ENCODE measurements at places on chromosomes 3 and 15.

- DNase-seq = no peak
Measured at GRCh38 chr15:36897834-36898233, 202.5 kb downstream of the MEIS2 start.

DNA sequence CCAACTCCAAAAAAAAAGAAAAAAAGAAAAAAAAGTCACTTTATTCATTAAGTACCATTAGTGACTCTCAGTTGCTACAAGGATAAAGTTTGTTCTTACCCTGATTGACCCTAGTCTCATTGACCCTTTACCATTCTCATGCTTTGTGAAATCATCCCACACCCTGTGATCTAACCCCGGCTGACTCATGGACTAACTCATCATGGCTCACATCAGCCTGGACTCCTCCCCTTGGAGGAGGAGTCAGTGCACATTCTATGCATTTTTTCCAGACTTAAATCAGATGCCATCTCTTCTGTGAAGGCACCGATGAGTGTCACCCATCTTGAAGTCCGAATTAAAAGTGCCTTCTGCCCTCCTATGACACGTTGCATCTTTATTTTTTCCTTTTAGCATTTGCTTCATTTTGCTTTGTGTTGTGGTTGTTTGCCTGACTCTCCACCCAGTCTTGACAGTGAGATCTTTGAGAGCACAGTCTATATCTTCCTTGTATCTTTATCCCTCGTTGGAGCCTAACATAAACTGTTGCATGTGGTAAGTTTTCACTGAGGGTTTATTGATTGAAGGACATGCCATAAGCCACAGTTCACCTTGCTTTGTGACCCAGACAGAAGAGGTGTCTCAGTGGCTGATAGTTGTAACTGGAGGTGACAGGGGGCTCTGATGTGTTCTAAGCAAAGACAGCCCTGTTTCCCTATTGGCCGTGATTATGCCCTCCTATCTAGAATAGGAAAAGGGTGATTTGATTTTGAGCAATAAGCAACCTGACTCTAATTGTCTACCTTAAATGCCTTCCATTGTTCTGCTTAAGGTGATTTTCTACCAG is 72.1 kb downstream of the IL1RAP start:
- peak; percentile 48 for DNase-seq

- no peak for DNase-seq
Measured at GRCh38 chr3:68728343-68728742, 204.0 kb downstream of the TAFA4 start.

GRCh38 chr15:47340571-47340920 is 376.8 kb upstream of the SEMA6D start:
- no peak for DNase-seq

DNA sequence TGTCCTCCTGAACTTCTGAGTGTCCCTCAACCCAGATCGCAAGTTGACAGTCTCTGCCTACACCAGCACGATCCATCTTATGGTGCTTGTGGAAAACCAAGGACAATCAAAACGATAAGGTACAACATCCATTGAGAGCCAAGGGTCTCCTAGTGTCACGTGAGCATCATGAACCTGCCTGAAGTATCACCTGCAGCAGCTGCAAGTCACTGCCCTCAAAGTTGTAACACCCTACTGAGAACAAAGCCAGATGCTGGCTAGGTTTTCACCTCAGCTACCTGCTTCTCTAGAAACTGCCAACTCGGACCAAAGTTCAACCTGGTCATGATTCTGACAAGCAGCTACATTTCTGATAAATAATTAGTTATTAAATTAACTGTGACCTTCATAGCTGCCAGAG is 17.5 kb downstream of the C2CD4B start:
- DNase-seq = no peak

- DNase-seq = no peak
Measured at GRCh38 chr3:9097495-9097894, 134.2 kb upstream of the RAD18 start.

DNA sequence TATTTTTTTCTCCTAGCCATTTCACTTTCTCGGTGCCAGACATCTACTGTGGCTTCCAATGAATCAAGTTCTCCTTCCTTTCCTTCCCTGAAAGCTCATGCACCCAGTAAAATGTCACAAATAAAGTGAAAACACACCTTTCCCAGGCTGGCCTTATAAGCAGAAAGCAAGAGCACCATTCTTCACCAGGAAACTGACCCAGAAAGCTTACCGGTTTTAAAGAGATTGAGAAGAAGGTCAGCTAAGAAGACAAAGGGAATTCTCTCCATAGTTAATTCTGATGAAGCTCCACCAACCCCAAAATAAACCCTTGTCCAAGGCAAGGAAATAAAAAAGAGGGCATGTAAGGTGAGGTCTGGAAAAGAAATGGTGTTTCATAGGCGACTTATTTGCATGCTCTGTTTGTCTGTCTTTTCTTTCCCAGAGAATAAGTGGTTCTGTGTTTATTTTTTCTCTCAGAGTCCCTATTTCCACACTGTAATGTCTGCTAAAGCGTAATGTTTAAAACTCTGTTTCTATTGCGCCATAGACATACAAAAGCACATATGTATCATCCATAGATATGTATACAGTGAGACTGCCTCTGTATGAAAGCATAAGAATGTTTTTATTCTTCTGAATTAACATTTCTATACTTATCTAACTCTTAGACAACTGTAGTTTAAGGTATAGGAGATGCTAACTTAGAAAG is 2.8 kb downstream of the LSAMP start:
- no peak for DNase-seq

DNA sequence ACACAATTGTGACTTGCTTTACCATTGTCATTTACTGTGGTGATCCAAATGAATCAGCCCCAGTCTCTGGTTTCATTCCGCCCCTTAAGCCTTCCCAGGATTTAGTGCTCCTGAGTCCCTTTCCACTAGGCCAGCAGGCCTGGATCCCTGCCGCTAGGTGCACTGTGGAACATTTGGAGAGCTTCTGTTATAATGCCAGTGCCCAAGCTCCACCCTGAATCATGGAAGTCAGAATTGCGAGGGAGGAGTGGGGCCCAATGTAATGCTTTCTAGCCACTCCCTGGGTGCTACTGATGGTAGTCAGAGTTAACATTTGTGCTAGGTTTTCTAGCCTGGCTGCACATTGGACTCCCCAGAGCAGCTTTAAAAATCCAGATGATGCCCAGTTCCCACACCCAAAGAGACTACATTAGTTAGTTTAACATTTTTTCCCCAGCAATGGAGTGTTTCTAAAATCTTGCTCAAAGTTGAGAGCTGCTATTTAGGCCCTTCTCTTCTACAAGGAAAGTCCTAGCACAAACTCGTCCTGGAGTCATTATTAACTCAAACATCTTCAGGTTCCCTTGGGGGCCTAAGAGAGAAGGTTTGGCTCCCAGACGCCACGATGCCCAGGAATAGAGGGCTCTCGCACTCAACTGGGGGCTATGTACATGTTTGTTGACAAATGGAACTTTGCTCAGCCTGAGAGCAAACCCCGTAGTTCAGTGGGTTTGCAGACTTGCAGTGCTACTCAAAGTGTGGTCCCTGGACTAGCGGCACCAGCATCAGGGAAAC is 366.7 kb upstream of the PROK2 start:
- DNase-seq = no peak

DNA sequence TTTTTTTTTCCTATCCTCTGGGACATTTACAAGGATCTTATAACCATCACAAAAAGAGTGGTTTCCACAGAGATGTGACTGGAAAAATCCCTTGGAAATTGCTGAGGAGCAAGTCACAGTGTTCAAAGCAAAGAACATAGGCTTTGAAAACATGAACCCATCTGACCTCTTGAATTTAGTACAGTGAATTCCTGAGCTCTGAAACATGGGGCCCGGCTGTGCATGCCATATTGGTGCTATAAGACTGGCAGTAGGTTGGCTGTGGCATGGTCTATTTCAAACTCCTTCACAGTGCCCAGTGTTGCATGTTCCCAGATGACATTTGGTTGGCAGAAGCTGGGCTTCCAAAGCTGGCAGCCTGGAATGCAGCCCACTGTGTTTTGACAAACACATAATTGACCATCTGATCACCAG is 202.2 kb downstream of the TIGIT start:
- no peak for DNase-seq

DNA sequence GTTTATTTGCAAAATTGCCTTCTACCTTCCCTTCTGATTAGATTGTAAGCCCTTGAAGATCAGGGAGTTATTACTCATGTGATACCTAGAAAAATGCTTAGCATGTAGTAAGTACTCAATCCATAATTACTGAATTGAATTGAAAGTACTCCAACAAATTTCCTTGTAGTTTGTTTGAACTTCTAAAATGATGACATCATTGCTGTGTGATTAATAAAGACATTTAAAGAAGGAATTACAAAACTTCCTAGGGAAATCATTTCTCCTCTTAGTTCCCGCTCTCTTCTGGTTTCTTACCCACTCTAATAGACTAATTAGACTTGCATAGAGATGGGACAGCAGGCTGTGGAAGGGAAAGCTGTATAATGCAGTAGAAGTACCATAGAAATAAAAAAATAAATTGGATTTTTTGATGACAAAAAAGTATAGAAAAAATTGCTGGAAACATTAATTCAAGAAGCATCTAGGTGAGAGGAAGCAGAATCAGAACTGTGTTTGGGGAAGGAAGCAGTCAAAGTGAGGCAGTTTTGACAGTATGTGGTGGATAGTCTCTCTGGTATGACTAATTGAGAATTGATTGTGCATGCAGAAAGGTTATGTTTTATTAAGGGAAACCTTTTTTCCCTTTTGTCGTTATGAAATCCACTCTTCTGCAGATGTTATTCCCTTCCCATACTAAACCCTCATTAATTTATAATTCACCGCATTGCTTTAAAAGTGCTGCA is 93.0 kb downstream of the ALCAM start:
- DNase-seq = no peak

DNA sequence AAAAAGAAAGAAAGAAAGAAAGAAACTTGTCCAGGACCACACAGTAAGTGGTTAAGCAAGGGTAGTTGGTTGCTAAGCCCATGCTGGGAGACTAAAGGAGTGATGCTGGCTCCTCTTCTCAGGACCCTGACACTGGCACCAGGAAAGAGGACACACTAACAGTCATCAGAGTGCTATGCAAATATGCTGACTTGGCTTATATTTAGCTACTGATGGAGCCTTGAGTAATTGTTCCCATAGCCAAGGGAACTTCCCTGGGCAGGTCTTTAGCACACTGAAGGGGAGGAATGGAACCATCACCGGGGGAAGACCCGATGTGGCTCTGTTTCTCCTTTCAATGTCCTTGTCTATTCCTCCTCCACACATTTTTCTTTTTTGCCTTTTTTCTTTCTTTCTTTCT is 6.2 kb downstream of the TMEM40 start:
- no peak for DNase-seq

DNA sequence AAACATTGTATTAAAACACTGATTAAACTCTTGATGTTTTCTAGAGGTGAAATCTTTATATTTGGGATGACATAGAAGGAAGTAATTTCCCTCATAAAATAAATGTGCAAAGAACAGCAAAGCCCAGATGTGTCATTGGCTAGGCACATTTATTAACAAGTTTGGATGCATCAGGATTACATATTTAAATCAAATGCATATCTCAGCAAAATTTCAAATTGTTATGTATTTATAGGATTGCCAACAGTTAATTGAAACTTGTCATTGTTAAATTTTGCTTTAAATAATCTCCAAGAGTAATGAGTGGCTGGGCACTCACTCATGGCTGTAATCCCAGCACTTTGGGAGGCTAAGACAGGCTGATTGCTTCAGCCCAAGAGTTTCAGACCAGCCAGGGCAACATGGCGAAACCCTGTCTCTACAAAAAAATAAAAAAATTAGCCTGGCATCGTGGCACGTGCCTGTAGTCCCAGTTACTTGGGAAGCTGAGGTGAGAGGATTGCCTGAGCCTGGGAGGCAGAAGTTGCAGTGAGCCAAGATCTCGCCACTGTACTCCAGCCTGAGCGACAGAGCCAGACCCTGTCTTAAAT is 28.2 kb downstream of the ARIH1 start:
- DNase-seq = no peak

- no peak for DNase-seq
Measured at GRCh38 chr3:144692488-144692887, 720.9 kb downstream of the DIPK2A start.

DNA sequence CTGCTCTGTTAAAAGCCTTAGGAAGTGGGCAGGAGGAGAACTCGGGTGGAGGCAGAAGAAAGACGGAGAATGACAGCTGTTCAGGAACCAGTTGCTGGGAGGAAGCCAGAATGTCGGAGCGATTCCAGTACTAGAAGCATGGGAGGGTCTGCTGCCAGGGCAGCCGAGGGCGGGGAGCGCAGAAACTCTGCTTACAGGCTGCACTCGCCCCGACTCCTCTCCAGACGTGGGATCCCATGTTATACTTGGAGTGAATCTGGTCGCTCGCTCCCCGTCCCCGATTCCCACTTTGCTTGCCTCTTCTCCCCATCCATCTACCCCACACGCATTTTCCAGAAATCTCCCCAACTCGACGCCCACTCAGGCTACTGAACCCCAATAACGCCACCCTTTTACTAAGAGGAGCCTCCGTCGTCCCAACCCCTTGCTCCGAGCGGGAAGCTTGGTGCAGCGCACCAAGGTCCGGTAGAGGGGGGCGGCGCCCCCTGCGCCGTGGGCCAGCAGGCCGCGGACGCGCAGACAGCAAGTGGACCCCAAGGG is 665 bp downstream of the GATM start:
- peak; percentile 35 for DNase-seq

DNA sequence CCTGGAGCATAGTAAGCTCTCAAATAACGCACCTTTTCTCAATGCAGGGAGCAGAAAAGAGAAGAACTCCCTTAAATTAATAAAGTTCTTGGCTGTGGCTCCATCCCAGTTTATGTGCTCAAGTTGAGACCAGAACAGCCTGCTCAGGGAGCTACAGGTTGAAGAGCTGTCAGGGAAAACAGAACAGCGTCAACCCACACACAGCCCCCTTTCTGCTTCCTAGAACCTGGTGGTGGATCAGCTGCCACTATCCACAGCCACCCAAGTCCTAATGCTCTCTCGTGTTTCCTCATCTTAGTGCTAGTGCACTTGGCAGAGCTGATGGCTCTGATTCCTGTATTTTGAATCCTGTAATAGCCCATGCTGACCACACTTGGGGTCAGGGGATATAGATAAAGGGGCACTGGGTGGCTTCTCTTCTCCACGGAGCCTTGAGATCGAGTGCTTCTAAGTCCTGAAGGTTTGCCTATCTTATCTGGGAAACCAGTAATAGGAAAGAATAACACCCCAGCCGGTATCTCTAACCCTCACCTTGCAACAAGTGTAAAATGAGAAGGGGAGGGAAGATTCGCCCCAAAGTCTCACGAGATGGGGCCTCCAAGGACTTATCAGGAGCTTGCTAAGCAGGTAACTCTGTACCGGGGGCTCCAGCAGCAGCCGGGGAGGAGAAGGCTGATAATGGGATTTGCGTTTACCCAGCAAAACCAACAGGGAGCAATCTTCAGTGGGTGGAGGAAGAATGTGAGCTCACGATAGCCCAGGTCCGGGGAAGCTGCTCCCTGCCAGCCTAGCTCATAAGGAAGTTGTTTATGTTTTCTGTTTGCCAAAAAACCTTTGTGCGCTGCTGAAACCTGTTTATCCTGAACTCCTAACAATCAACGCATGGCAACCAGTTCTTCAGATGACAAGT is 136.2 kb upstream of the ICE2 start:
- no peak for DNase-seq

DNA sequence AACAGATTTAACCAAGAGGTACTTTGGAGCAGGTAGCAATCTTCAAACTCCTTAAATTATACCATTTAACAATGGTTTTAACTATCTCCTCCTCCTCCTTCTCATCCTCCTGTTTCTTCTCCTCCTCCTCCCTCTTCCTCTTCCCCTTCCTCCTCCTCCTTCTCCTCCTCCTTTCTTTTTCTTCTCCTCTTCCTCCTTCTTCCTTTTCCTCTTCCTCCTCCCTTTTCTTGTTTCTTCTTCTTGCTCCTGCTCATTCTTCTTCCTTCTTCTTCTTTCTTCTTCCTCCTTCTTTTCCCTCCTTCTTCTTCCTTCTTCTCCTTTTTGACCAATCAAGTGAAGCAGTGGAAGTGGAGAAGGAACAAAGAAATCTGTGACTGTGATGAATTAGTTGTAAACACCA is 14.1 kb downstream of the PATL2 start:
- no peak for DNase-seq

Measured in activated T-cell treated with anti-CD3 and anti-CD28 coated beads, Interleukin-2, amount 50 U/mL, for 24 hours (primary cell).